Endothelial cell of coronary artery (primary cell): ENCODE measurements at places on chromosomes 7 and 10. TPM values are rescaled to one million over a fixed set of nuclear protein-coding genes. Genes with fewer than 3 reads are reported as not detected.

The GRID1 gene
- under 0.01 and 0.09 TPM in 2 replicates for total RNA-seq

The NKX1-2 gene
- not detected in 2 replicates for total RNA-seq

The AGAP3 gene
- total RNA-seq, result 50.9 and 52.5 TPM in 2 replicates

The NRG3 gene
- total RNA-seq, result 0.19 TPM in 1 of 2 replicates, not detected in the other

The RELN gene
- total RNA-seq, result 1.9 and 3.4 TPM in 2 replicates

The SEMA4G gene
- 0.63 and 0.94 TPM in 2 replicates for total RNA-seq

The CALD1 gene
- 204 and 330 TPM in 2 replicates for total RNA-seq

The CYP3A7 gene
- total RNA-seq, result not detected in 2 replicates

The CCL26 gene
- total RNA-seq, result 0.28 TPM in 1 of 2 replicates, not detected in the other

The HOXA13 gene
- total RNA-seq, result not detected in 2 replicates

The RAB19 gene
- total RNA-seq, result 0.27 TPM in 1 of 2 replicates, not detected in the other

The CTTNBP2 gene
- 0.18 TPM in 1 of 2 replicates, not detected in the other for total RNA-seq

The TAS2R41 gene
- not detected in 2 replicates for total RNA-seq

The EPHB6 gene
- 0.36 and 3.4 TPM in 2 replicates for total RNA-seq

The ZC3HAV1L gene
- 8.9 and 19.9 TPM in 2 replicates for total RNA-seq

The CHAT gene
- not detected in 2 replicates for total RNA-seq

The SEMA3E gene
- 0.27 and 0.28 TPM in 2 replicates for total RNA-seq

The UNCX gene
- not detected in 2 replicates for total RNA-seq

The CYP26C1 gene
- total RNA-seq, result 0.47 and 0.63 TPM in 2 replicates

The ACBD7 gene
- total RNA-seq, result 1.4 and 1.9 TPM in 2 replicates

The KCNIP2 gene
- 0.27 and 0.75 TPM in 2 replicates for total RNA-seq

The CXCL12 gene
- 1.4 and 34.2 TPM in 2 replicates for total RNA-seq

The RBP3 gene
- total RNA-seq, result not detected in 2 replicates

The FZD8 gene
- 33.4 and 66.6 TPM in 2 replicates for total RNA-seq

The ZFYVE27 gene
- 13.8 and 21.4 TPM in 2 replicates for total RNA-seq
